Omental fat pad (tissue), 4 donors: ENCODE measurements at places on chromosomes 12 and 14.

GRCh38 chr12:17875230-17875629, 214.8 kb downstream of the RERGL start:
- no peak for DNase-seq

DNA sequence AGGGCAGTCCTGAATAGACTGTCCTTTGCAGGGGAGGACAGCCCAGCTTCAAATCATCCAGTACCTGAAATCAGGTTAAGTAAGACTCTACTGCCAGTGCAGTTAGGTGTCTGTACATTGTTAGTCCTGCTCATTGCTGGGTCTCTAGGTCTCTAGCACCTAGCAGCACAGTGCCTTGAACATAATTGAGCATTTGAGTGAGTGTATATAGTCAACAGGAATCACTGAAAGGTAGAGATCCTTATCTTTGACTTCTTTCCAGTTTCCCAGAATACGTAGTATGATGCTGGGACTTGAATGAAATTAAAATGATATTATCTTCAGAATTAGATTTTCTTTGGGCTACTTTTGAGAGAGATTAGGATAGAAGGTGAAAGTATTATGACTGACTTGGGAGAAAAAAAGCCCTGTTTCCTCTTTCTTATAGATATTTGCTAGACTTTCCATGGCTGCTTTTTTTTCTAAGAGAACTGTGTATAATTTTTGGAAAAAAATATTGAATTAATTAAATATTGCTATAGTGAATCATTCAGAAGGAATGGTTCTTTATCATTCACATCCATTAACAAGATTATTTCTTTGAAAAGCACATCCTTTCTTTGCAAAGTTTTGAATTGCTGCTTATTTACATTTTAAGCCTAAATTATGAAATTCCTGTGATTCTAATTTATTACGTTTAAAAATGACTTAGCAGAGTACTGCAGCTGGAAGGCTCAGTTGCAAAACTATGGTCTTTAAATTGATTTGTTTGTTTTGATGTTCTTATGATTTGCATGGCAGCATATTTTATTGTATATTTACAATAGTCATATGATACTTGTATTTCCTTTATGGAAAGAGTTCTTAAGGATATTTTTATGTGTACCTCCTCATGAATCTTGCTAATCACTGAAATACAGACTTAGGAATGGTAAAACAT, 51.6 kb downstream of the PPP4R4 start:
- no peak for DNase-seq

GRCh38 chr12:131363393-131363792, 347.5 kb upstream of the SFSWAP start:
- no peak for DNase-seq

GRCh38 chr12:103884316-103884715, 43.3 kb upstream of the NT5DC3 start:
- no peak for DNase-seq

DNA sequence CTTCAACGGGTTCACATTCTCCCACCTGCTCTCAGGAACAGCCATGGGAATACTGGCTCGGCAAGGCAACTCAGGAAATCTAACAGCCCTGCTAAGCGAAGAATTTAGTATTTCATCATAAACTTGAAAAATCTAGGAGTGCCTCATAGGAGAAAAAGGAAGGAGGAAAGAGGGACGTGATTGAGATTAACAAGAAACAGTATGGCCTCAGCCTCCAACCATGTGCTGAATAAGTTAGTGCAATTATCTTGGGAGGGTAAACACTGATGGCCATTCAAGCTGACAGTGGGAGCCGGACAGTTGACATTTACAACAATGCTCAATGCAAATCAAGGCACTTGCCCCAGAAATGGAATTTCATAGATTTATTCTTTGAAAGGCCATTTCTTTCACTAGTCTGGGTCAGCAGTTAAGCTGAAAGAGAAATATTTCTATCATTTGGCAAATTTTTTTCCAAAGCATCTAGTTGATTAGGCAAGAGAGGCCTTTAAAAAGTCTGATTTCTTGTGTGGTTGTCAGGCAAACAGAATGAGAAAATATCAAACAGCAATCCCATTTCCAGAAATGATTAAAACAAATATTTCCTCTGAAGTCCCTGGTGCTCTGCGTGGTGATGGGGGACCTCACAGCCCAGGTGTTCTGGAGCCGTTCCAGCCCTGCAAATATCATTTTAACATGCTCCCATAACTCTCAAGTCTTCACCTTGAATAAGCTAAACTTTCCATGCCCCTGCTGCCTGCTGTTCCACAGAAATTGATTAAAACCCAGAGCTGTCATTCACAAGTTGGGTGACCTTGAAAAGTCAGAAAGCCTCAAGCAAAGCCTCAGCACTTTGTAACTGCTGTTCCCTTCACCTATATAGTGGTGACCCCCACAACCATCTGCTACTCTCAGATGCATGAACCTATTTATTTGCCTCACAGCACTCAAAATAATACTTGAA, 121.6 kb downstream of the PHLDA1 start:
- no peak for DNase-seq

GRCh38 chr14:49480979-49481498, 105.1 kb downstream of the RPS29 start:
- DNase-seq = no peak

DNA sequence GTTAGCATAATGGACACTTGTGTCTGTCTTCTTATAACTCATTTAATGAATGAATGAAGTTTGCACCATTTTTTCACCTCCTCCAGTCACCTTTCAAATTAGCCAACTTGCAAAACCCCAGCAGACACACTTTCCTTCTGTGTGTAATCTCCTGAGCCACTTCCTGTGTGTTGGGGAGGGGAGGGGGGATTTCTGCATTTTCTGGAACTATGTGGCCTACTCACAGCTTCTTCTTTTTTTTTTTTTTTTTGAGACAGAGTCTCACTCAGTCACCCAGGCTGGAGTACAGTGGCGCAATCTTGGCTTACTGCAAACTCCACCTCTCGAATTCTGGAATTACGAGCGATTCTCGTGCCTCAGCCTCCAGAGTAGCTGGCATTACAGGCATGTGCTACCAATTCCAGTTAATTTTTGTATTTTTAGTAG, 4.1 kb upstream of the SERPINA1 start:
- DNase-seq = no peak

GRCh38 chr12:27802511-27802910, 22.5 kb upstream of the MANSC4 start:
- no peak for DNase-seq

DNA sequence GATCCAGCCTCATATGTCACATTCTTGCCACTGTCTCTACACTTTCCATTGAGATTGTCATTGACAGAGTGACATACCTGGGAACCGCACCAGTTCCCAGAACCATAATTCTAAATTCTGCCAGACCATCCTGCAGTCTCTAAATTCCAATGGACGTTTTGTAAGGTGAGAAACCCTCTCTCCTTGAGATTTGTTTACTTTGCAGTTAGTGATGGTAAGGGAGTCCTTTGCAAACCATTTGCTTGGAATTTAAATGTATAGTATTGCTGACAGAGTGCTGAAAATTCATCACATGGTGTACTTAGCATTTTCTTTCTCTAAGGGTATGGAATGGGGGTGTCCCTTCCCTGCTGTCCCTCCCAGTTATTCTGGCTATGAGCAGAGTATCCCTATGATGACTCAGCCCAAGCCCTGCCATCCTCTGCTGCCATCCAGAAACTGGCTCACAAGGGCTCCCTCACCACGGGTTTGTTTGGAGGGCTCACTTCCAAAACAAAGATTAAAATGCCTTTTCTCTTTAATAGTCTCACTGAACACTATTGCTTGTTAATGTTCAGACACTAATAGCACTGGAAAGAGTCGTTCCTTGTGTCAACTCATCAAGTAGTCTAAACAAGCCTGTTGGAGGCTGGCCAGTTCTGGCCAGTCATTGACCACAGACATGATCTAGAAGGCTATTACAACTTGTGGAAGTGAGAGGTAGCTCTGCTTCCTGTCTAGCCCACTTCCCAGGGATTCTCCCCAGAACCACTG, 129.0 kb upstream of the HMGA2 start:
- DNase-seq = no peak
